Fibroblast of skin of back (primary cell): ENCODE measurements at places on chromosomes 7 and 10.
A peak's percentile ranks its signal among the peaks of the same experiment; 100 is the strongest.

GRCh38 chr10:34392641-34393170 lies 422.4 kb downstream of the PARD3 start:
- no peak for DNase-seq

DNA sequence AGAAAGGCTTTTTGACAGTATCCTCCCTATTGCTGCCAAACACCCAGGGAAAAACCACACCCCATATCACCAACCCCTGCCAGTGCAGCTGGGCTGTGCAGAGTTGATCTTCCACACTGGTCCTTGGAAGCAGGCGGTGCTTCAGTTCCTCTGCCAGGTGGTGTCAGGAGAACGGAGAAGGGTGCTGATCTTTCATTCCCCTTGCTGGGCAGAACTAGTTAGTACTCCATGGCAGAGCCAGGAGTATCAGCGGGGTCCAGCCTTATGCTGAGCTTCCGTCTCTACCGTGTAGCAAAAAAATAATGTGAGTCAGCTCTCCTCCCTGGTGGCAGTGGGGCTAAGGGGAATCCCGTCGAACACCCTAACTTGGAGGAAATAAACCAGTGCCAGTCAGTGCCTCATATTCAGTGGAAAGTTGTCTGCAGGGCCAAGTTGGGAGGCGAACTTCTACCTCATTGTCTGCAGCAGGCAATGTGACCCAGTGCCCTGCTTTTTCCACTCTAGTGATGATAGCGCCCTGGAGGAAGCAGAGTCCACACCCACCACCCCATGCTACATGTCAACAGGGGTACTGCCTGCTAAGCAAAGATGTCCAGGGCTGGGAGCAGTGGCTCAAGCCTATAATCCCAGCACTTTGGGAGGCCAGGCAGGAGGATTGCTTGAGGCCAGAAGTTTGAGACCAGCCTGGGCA lies 175.4 kb downstream of the AUTS2 start:
- DNase-seq = no peak

- no peak for DNase-seq
Observed at GRCh38 chr10:56805022-56805421, 444.0 kb upstream of the ZWINT start.

- no peak for DNase-seq
Observed at GRCh38 chr7:88278881-88279280, 27.8 kb downstream of the STEAP4 start.

GRCh38 chr10:65083222-65083621 lies 1562.0 kb downstream of the REEP3 start:
- no peak for DNase-seq

DNA sequence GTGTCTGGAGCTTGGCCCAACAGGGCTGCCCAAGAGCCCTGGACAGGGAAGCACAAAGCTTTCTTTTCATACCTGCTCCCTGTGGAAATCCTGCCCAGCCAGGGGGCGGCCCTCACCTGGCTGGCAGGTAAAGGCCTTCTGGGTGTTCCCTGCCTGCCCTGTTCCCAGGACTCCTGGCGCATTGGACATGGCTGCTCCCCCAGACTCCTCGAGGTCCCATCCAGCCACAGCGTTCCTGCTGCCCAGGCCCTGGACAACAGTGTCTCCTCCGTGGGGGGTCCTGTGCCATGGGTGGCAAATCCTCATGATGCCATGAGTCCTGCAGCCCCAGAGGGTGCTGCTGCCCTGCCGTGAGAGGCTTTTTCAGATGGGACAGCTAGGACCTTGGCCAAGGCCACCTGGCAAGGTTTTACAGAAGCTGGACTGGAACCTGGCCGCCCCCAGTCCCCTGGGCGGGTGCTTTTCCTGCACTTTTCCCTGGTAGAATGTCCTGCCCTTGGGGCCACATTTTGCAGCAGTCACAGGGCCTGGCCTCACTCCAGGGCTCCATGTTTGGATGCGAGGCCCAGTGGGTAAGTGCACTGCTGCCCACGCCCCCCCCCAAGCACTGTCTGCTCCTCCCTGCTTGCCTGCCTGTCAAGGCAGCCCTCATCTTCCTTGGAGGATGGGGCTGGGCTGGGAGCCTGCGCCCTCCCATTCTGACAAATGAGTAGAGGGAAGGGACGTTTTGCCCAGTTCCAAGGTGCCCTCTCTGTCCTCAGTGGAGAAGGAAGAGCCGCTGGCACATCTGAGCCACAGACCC lies 60.7 kb downstream of the LHPP start:
- DNase-seq = no peak

DNA sequence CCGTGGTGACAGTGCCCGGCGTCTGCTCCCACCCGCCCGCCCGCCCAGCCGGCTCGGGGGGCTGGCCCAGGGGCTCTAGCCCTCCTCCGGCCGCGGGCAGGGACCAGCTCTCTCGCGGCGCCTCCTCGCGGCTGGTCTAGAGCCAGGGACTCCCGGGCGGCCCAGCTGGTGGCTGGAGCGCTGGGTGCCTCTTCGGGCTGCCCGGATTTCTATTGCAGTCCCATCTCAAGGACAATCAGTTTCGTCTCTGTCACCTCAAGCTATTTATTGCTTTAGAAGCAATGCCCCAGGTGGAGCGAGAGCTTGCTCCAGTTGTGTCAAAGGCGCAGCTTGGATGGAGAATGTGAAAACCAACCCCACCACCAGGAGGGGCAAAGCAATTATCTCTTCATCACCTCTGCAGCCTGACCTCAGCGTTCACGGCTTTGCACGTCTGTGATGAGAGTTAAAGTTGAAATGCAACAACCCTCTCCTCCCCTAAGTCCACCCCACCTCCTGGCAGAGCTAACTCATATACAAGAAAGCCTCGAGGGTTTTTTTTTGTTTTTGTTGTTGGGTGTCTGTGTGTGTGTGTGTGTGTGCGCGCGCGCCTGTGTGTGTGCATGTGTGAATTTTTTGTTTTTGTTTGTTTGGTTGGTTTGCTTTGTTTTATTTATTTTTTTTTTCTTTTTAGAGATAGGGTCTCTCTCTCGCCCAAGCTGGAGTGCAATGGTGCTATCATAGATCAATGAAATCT lies at the start of gene ITGA8:
ITGA8 (minus strand) TSS at position 24 of the 736 bp plus-strand sequence. CDS start 151 bp downstream, outside the sequence.
- peak; percentile 61 for DNase-seq

DNA sequence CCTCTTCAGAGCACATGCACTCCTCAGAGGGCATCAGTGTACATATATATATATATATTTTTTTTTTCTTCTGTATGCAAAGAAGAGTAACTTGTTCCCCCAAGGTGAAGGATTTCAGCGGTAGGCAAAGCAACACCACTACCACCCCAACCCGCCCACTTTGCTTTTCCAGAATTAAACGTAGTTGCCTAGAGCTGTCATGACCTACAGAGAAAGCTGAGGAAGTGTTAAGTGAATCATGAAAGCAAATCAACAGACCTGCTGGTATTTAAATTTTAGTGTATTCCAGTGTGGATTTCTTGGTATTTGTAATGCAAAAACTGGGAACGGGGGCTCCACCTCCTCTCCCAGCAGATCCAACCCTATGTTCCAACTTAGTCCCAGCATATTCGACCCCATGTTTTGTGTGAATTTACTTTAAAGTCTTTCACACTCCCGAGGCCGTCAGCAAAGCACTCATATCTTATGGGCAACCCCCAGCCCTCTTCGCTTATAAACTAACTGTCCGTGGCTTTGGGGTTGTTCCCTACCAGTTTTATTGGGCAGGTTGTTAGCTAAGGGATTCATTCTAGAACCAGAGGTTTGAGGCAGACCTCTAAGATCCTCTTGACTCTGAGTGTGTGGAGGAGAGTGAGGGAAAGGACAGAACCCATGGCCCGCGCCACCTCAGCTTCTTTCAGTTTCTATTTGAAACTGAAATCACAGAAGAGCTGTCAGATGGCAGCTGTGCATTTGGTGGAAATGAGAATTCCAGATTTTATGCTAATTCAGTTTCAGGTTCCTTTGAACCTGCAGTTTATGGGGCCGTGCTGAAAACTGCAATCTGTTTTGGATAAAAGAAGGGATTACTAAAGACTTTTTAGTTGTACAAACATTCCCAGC lies 450.2 kb upstream of the GALNT17 start:
- DNase-seq = peak; percentile 20

- no peak for DNase-seq
Observed at GRCh38 chr7:30894866-30895605, 16.6 kb upstream of the AQP1 start.

DNA sequence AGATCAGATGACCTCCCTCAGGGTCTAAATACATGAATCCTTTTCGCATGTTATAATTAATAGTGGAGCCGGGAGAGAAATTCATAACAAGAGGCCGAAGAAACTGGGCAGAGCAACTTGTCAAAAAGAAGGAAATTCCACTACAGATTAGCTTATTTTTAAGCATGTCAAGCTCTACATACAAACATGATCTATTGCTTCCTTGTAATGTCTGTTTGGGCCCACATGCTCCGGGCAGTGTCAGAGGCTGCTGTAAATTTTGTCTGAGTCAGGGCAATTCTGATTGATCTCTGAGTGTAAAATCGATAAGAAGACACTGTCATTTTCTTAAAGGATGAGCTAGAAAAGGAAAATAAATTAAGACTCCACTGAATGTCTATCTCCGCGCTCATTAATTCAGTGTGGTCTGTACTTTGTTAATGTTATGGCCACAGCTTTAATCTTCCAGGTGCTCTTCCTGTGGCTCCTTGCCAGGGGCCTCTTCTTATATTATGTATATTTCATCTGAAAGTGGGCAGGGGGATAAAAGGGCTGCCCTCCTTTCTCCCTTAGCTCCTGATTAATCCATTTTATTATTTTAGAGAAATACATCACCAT lies 194.1 kb upstream of the SP8 start:
- no peak for DNase-seq

- DNase-seq = no peak
Observed at GRCh38 chr10:66307826-66308225, 618.0 kb upstream of the LRRTM3 start.

DNA sequence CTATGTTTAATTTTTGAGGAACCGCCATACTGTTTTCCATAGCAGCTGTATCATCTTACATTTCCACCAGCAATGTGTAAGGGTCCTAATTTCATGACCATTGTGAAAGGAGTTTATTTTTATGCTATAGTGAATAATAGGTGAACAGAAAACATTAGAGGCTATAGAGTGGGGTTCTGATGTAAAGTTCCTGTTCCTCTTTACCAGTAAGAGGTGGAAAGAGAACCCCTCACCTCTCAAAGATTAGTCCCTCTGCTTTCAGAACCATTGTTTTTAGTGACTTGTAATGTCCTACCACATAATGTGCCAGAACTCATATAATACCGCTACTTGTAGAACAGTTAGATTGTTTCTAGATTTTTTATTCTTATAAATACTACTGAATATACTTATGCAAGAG lies 34.2 kb downstream of the SUFU start:
- DNase-seq = no peak

DNA sequence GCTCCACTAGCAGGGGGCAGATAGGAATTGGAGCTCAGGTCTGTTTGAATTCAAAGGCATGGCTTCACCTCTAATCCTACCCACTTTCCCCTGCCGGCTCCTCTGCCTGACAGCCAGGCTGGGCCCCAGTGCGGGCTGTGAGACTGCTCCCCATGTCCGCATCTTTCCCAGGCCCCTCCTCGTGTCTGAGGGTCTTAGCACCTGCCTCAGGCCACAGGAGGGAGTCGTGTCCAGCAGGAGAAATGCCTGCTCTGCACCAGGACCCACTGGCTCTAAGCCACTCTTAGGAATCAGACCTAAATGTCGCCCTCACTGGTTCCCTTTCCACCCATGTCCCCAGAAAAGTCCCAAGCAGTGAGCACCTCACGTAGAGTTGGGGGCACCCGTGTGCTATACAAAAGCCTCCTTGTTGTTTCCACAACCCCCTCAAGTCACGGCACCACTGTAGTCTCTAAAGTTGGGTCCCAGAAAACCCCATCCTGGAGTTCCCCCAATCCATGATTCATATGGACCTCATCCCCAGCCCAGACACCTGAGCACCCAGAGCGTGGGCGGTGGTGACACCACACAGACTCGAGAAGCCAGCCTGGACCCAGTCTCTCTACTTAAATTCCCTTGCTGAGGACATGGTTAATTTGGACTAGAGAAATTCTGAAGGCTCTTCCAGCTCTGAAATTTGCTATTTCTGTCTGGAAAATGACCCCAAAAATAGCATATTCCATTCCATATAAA lies 466.4 kb upstream of the ZMIZ1 start:
- DNase-seq = no peak

DNA sequence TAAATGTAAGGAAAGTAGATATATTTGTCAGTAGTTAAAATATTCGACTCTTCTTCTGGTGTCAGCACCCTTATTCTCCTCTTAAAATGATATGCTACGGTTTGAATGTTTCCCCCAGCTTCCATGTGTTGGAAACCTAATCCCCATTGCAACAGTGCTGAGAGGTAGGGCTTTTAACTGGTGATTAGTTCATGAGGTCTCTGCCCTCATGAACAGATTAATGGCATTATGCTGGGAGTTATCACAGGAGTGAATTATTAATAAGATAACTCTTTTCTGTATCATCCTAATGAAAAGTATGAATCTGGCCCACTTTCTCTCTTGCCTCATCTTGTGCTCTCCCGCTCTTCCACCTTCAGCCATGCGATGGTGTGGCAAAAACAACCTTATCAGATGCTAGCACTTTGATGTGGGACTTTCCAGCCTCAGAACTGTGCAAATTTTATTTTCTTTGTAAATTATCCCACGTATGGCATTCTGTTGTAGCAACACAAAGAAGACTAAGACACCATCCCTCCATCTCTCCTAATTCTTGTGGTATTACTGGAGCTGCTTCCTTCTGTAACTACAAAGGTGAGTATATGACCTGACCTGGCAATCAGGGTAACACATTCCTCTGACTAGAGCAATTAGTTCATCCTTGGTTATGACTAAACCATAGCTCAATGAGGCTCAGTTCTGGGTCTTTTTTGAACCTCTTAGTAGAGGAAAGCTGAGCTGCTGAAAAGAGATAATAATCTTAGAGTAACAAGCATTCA lies 171.1 kb upstream of the TMEM196 start:
- DNase-seq = no peak

DNA sequence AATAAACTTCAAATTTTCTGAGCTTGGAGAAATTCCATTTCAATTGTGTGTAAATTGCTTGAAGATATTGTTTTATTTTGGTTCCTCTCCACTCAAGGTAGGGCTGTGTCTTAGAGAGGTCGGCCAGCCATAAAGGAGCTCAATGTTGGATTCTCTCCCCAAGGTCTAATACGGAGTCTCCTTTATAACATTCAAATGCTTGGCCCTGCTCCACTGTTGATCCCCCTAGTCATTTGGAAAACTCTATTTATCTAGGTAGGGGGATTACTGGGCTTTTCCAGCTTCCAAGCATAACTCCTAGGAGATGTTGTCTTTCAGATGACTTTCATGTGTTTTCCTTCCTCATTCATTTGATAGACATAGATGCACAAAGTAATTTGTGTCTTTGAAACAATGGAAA lies 170.9 kb downstream of the LRMDA start:
- DNase-seq = no peak

DNA sequence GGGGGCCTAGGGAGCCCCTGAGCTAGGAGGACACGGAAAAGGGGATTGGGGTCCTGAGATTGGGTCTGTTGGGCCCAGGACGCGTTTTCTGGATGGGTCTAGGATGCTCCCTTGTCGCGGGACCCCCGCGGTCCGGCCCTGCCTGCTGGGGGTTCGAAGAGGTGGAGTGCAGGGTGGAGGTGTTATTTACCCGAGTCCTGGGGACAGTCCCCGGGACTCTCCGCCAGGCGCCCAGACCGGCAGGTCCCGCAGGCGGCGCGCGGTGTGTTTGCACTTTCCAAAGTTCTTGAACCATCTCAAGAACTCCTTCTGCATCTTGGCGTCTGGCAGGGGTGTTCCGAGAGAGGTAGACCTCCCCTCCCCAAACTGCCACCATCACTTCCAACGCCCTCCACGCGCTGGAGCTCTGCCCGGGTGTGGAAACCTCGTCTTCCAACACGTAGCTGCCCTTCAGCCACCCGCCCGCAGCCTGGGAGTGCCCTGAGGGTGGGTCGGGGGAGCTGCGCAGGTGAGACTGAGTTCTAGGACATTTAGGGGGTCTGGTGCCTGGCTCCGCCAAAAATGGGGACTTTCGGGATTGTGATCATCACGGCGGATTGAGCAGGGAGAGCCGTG lies 569 bp downstream of the CAV1 start:
- peak; percentile 28 for DNase-seq

GRCh38 chr10:2760736-2761135 lies 306.6 kb upstream of the PFKP start:
- no peak for DNase-seq
